ENCODE measurements at places on chromosomes 4 and X. TPM values are rescaled to one million over a fixed set of nuclear protein-coding genes. Genes with fewer than 3 reads are reported as not detected.

Gene GATB
- 22.7 TPM for total RNA-seq

Gene TRPC5OS
- total RNA-seq, result not detected

Gene MAGED4B
- total RNA-seq, result 2.8 TPM

Gene SPANXC
- not detected for total RNA-seq

Gene SPRY1
- total RNA-seq, result 26.4 TPM

Gene RAB33A
- not detected for total RNA-seq

Gene DOK7
- 2.5 TPM for total RNA-seq

Gene TIMM8A
- 5.0 TPM for total RNA-seq

Gene PPBP
- total RNA-seq, result not detected

Gene NRK
- total RNA-seq, result 0.73 TPM

Gene CFAP99
- total RNA-seq, result 1.3 TPM

Gene OCRL
- 19.4 TPM for total RNA-seq

Gene PABPC5
- 0.40 TPM for total RNA-seq

Gene HDX
- 2.8 TPM for total RNA-seq

Gene RHOXF1
- not detected for total RNA-seq

Gene REELD1
- not detected for total RNA-seq

Gene LRP2BP
- 0.44 TPM for total RNA-seq

Gene UCP1
- total RNA-seq, result not detected

Gene JADE1
- 10.8 TPM for total RNA-seq

Gene HTR2C
- 0.07 TPM for total RNA-seq

Gene TEX13B
- total RNA-seq, result not detected

Gene SMIM10
- not detected for total RNA-seq

Gene AR
- not detected for total RNA-seq

Gene UGT2B11
- not detected for total RNA-seq

Gene FRMPD3
- 0.04 TPM for total RNA-seq
